Heart left ventricle (tissue), 16 donors: ENCODE measurements at places on chromosomes 3 and 15. TPM values are rescaled to one million over a fixed set of nuclear protein-coding genes. Genes with fewer than 3 reads are reported as not detected.

Gene UPK1B
- not detected for polyA plus RNA-seq

GRCh38 chr3:6262010-6262409 is 598.9 kb upstream of the GRM7 start:
- H3K4me1 ChIP-seq: no peaks in the 10 kb centered on the region
- DNase-seq: no peak
- no peaks in the 10 kb centered on the region for H3K27me3 ChIP-seq
- no peaks in the 10 kb centered on the region for H3K36me3 ChIP-seq
- H3K27ac ChIP-seq: no peak overlapping the region
- no peak overlapping the region for H3K4me3 ChIP-seq

- H3K27me3 ChIP-seq: no peaks in the 10 kb centered on the region
- no peak for DNase-seq
- H3K27ac ChIP-seq: no peak overlapping the region
- no peaks in the 10 kb centered on the region for H3K4me1 ChIP-seq
- H3K36me3 ChIP-seq: no peaks in the 10 kb centered on the region
These were observed 251.4 kb downstream of the ADAMTS17 start for GRCh38 chr15:100090411-100090810.

DNA sequence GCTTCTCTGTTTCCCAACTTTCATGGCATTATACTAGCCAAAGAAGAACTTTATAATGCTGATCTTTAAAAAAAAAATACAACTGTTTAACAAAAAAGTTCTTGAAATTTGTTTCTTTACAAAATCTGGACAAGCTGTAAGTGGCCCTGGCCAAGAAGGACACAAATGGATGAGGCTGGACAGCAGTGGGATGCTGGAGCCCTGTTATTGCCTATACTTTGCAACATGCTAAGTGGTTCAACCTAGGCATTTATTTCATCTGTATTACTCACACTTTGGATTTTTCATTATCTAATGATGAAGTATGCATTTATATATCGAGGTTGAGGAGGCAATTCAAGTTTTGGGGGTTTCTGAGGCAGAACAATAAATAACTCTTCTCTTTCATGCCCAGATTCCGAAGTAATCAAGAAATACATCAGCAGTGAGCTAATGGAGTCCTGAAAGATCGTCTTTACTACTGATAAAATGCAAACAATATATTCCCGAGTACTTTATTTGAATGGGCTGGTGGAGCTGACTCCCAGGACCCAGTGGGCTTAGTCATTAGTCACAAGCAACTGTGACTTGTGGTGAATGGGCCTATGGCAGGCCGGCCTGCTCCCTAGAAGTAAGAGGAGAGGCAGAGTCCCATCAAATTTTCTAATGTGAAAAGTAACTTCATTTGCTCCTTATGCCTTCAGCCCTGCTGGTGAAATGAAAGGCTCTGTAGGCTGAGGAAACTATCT is 177.3 kb upstream of the DPH6 start:
- no peaks in the 10 kb centered on the region for H3K4me1 ChIP-seq
- H3K4me3 ChIP-seq: no peak overlapping the region
- no peaks in the 10 kb centered on the region for H3K36me3 ChIP-seq
- no peaks in the 10 kb centered on the region for H3K27me3 ChIP-seq

GRCh38 chr15:93658026-93658816 is 569.2 kb upstream of the RGMA start:
- no peak overlapping the region for H3K4me3 ChIP-seq
- DNase-seq: no peak
- no peaks in the 10 kb centered on the region for H3K36me3 ChIP-seq
- no peaks in the 10 kb centered on the region for H3K27me3 ChIP-seq

DNA sequence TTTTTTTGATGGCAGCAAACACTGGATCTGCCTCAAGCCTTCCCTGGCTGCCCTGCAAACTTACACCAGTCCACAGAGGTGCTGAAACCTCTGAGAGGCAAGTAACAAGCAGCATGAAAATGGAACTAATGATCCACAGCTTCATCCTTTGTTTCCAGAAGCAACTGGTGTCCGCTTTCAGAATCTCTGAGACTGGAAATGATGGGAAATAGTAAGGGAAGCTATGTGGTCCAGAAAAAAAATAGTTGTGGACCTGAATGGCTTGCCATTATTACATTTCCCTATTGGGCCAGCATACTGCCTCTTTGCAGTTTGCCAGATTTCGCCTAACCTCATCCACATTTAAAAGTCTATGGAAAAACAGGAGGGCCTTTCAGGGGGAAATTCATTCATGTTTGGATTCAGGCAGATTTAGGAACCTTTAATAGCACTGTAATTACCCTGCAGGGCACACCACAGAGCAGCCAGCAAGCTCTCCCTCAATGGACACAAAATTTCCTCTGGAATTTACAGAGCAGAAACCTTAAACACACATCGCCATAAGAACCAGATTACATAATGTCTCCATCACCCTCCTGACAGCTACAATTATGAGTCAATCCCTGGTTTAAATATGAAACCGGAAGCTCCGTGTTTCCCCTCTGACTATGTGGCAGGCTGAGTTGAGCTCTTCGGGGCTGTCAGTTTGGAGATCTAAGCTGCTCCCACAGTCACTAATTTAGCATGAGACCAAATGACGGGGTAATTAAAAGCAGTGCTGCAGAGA is 134.4 kb downstream of the TMCO5A start:
- no peaks in the 10 kb centered on the region for H3K27me3 ChIP-seq
- no peak for DNase-seq
- no peaks in the 10 kb centered on the region for H3K36me3 ChIP-seq

DNA sequence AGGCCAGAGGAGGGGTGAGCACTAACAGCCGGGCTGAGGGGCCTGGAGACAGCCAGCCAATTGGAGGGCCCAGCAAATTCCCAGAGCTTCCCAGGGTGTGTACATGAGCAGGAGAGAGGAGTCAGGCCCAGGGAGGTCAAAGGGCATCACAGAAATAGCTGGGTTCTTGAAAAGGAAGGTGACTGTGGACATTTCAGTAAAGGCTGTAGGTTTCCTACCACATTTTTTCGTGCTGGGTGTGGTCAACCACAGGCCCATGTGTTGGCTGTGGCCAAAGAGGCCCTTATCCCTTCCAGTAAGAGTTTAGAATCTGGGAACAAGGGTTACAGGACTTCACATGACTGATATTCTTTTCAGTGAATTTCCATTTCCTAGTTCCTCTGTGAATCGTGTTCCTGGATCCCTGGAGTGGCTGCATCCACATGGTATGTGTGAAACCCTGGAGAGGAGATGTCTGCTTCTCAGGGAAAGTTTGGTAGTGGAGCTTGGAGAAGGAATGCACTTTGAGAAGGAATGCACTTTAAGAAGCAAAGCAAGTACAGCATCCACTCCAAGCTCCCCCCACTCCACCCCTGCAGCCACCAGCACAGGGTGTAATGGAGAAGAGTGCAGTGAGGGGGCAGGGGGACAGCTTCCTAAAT is 73.2 kb upstream of the HEG1 start:
- no peaks in the 10 kb centered on the region for H3K4me1 ChIP-seq
- DNase-seq: peak; percentile 23
- no peaks in the 10 kb centered on the region for H3K27me3 ChIP-seq

Gene GOLGA8J
- not detected for polyA plus RNA-seq

GRCh38 chr3:120457827-120458226 is 7.0 kb upstream of the FSTL1 start:
- H3K4me3 ChIP-seq: no peak overlapping the region
- no peak for DNase-seq
- H3K27ac ChIP-seq: no peak overlapping the region
- H3K36me3 ChIP-seq: no peaks in the 10 kb centered on the region
- no peaks in the 10 kb centered on the region for H3K27me3 ChIP-seq
- peaks cover 12% of the 10 kb centered on the region for H3K4me1 ChIP-seq

DNA sequence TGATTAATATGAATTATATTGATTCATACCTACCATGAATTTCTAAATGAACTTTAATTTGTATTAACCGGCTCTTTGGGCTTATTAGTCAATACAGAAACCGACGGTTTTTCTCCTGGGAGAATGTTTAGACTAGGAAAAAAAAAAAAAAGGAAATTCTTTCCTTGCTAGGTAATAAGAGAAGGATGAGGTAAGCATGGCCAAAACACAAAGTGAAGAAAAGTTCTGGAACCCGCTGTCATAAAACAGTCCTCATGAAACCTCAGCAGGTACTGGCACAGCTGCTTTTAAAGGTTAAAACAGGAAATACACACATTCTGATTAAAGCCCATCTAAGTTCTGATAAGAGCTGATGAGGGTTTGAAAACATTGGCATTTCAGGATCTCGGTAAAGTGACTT is 30.8 kb upstream of the PSTPIP1 start:
- H3K36me3 ChIP-seq: no peaks in the 10 kb centered on the region
- no peak for DNase-seq
- H3K4me3 ChIP-seq: no peak overlapping the region

- H3K36me3 ChIP-seq: no peaks in the 10 kb centered on the region
- no peaks in the 10 kb centered on the region for H3K4me1 ChIP-seq
- H3K4me3 ChIP-seq: no peak overlapping the region
These were observed 626.0 kb downstream of the EDEM1 start for GRCh38 chr3:5813521-5813920.

Gene SLC22A14
- 0.11 TPM for polyA plus RNA-seq

DNA sequence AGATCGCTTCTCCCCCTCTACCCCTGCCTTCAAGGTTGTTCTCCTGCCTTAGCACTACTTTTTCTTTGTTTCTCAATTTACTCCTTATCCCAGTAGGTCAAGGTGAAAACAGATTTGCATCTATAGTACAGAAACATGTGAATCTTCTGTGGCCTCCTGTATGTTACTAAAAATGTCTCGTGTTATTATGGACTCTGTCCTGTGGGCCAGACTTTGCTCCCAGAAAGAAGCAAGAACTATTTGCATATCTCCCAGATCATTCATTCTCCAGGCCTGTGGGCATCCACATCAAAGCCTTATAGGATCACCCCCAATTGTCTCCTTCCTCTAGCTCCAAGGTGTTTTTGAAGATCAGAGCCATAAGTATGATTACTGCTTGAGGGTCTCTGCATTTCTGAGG is 169.5 kb upstream of the ROPN1 start:
- H3K36me3 ChIP-seq: no peaks in the 10 kb centered on the region
- DNase-seq: no peak

- no peaks in the 10 kb centered on the region for H3K27me3 ChIP-seq
- H3K4me3 ChIP-seq: no peak overlapping the region
- no peaks in the 10 kb centered on the region for H3K36me3 ChIP-seq
- H3K4me1 ChIP-seq: no peaks in the 10 kb centered on the region
- no peak overlapping the region for H3K27ac ChIP-seq
- no peak for DNase-seq
These were observed 492.6 kb downstream of the SQOR start for GRCh38 chr15:46127361-46127874.

Gene INSYN1
- polyA plus RNA-seq: 137 TPM

DNA sequence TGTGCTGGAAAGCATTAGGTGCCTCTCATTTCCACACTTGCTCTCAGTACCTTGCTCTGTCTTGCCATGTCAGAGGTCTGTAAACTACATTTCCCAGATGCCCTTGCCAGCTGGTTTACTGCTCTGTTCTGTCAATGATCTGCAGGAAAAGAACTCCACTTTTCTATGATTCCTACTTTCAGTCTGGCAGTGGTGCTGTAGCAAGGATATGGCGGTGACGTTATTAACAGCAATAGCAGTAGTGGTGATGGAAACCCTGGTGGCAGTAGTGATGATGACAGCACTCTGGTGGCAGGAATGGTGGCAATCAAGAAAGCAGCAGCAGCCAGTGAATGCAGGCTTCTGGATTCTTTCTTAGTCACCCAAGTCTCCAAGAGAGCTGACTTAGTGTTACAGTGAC is 665.2 kb downstream of the DIPK2A start:
- H3K36me3 ChIP-seq: no peaks in the 10 kb centered on the region
- H3K27ac ChIP-seq: no peak overlapping the region
- H3K27me3 ChIP-seq: no peaks in the 10 kb centered on the region
- no peak overlapping the region for H3K4me3 ChIP-seq
